ENCODE measurements at places on chromosomes 2 and 18. TPM values are rescaled to one million over a fixed set of nuclear protein-coding genes. Genes with fewer than 3 reads are reported as not detected.

- no peak for DNase-seq
Measured at GRCh38 chr2:158337018-158337417, 119.5 kb downstream of the CCDC148 start.

Gene HES6
- 19.5 TPM for polyA plus RNA-seq

Gene ALMS1
- polyA plus RNA-seq, result 15.6 TPM

Gene TEKT4
- not detected for polyA plus RNA-seq

DNA sequence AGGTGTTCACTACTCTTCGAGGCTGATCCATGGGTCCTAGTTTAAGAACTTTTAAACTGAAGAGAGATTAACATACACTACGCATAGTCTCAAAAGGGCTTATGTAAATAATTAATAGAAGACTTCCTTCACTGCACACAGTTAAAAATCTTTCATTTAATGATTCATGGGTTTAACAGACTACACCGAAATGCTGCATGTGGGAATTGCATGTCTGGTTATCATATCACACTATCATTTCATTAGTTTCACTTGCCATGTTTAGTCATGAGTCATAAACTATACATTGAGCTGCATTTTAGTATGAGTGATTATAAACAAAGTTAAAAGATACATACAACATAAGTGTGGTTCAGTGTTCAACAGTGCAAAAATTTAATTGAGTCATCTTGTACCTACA lies 31.2 kb downstream of the GLS start:
- DNase-seq, result no peak

Gene SH3BP4
- polyA plus RNA-seq, result 17.0 TPM

Gene ACTR1B
- 51.7 TPM for polyA plus RNA-seq

DNA sequence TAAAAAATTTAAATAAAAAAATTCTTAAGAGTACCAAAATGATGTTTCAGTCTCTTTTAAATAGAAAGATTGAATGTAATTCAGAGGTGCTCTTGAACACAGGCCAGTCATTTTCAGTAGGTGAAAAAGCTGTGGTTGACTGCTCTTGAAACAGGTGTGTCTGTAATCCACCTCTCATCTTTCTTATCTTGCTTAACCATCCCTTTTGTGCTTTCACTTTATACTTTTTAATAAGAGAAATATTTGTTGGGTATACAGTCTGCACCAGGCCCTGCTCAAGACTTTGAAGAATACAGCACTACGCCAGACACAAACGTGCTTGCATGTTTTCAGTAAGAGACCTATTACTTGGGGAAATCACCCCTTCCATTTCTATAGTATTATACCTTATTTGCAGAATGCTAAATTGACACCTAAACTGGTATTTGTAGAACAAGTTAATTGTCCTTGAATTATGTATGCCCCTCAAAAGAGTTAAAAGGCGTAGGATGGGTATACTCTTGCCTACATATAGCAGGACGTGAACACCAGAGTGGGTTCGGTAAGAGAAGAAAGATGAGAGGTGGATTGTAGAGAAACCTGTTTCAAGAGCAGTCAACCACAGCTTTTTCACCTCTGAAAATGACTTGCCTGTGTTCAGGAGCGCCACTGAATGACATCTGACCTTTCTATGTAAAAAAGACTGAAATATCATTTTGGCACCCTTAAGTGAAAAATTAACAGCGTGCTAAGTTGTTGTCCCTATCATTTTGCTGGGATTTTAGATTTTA lies 4.0 kb upstream of the RTN4 start:
- DNase-seq, result no peak

DNA sequence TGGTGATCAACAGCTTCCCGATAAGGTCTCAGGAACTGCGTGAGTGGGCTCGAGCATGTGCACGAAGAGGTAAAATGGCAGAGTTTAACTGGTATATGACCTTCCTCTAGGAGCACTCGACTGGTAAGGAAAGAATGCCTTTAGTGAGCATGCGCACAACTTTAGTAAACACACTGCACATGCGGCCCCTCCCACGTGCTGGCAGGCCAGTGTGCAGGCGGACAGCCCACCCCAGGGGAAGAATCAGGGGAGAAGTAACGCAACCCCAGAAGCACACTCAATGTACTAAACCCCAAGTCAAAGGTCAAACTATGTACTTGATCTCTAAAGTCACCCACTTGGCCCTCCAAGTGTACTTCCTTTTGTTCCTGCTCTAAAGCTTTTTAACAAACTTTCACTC lies 28.7 kb upstream of the SLC25A52 start:
- no peak for DNase-seq

DNA sequence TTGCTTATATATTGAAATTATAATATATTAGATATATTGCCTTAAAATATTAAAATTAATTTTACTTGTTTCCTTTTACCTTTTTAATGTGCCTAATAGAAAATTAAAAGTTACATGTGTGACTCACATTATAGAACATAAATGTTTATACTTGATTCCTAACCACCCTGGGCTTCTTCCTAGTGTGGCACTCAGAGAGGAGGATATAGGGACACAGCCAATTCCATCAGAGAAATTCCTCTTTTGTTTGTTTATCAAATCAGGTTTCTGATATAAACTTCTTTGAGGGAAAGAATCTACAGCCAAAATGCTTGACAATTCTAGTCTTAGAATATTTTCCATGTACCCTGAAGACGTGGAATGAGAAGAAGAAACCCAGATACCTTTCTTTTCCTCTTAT lies 348.9 kb upstream of the NRP2 start:
- DNase-seq, result no peak

DNA sequence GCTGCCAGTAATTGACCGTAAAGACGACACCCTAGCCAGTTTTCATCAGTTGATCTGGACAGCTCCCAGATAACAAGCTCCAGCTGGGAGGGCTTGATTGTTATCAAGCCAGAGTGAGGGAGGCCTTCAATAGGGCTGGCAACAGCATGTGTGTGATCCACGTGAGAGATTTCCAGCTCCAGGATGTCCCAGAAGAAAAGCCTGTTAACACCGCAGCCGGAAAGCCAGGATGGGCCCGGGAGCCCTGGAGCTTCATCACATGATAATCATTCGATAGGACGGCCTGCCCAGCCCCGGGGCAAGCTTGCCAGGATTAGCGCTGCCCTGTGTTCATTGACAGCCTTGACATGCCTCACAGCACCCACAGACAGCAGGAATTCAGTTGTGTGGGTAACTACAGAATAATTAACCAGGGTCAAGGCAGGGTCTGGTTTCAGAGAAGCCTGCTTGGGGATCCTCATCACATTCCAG lies 182.5 kb downstream of the C1D start:
- DNase-seq, result no peak

DNA sequence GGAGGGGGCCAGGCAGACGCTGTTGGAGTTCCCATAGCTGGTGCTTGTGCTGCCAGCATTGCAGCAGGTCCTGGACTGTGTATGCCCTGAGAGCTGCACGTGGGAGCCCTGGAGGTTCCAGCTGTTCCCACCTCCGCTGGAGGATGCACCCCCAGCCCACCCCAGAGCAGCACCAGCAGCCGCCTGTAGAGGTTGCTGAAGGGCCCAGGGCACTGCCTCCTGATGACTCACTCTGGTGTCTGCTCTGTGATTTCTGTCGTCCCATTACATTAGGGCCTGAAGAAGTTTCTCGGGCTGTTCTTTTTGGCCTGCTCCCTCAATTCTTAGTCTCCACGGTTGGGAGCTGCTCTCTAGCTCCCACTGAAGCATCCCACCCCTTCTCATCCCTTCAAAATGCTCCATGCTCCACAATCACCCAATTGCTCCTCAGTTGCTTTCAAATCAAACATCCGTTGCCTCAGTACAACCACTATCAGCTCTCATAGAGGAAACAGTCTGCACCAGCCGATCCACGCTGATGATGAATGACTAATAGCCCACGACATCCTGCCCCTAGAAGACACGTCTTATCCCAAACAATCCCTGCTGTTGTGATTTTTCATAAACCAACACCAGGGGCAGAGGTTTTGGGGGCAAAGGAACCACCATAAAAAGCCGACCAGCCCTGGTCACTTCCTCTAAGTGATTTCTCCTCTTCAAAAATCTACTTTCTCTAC lies 65.2 kb upstream of the RNF152 start:
- DNase-seq, result no peak

Gene GRB14
- polyA plus RNA-seq, result 1.3 TPM

Gene ALLC
- not detected for polyA plus RNA-seq

GRCh38 chr2:121408641-121409040 lies 122.0 kb upstream of the RNU4ATAC start:
- DNase-seq, result no peak

Gene PTH2R
- 0.10 TPM for polyA plus RNA-seq

Gene XDH
- not detected for polyA plus RNA-seq

Gene INPP5D
- polyA plus RNA-seq, result 8.3 TPM

- DNase-seq, result no peak
Measured at GRCh38 chr18:9609190-9609589, 5.2 kb downstream of the PPP4R1 start.

Gene CNTNAP5
- polyA plus RNA-seq, result 0.03 TPM

Gene SYT4
- polyA plus RNA-seq, result not detected

DNA sequence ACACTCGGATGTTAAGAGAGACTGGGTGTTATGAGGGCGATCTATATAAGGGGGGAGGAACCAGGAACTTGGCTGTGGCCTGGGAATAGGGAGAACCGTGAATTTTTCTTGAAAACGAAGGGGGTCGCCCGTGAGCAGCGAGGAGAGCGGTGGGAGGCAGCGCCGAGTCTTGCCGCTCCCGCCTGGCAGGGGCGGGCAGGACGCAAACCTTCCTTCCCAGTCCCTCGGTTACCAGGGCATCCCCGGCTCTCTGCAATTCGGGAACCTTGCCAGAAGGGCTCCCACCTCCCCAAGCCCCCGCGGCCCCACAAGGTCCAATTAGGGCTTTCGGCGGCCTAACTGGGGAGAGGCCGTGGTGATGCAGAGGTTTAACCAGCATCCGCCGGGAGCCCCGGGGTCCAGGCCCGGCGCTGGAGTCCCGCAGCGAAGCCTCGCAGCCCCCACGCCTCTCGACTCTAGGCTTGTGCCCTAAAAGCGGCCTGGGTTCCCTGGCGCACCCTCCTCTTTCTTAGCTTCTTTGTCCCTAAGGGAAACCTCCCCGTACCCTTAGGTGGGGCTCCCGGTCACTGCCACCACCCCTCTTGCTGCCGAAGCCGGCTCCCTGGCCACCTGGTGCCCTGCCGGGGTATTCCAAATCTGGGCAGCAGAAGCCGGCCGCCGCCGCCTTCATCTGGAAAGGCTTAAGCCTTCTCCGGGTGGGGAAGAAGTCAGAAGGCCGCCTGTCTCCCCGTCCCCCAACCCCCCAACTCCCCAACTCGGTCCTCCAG lies 680 bp upstream of the FHOD3 start:
- DNase-seq, result peak; percentile 49

Gene TDRD15
- polyA plus RNA-seq, result not detected

DNA sequence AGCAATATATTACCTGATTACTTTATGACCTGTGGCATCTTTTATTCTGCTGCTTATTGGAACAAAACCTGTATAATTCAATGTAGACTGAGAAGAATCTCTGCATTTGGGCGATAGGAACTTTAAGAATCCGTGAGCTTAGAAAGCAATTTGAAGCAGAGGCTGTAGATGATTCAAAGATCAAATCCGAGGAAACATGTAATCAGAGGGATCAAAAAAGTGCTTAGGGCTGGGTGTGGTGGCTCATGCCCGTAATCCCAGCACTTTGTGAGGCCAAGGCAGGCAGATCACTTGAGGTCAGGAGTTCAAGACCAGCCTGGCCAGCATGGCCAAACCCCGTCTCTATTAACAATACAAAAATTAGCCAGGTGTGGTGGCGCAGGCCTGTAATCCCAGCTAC lies 198.4 kb downstream of the MTX2 start:
- DNase-seq, result no peak

- no peak for DNase-seq
Measured at GRCh38 chr2:65232636-65233035, 5.0 kb downstream of the ACTR2 start.

DNA sequence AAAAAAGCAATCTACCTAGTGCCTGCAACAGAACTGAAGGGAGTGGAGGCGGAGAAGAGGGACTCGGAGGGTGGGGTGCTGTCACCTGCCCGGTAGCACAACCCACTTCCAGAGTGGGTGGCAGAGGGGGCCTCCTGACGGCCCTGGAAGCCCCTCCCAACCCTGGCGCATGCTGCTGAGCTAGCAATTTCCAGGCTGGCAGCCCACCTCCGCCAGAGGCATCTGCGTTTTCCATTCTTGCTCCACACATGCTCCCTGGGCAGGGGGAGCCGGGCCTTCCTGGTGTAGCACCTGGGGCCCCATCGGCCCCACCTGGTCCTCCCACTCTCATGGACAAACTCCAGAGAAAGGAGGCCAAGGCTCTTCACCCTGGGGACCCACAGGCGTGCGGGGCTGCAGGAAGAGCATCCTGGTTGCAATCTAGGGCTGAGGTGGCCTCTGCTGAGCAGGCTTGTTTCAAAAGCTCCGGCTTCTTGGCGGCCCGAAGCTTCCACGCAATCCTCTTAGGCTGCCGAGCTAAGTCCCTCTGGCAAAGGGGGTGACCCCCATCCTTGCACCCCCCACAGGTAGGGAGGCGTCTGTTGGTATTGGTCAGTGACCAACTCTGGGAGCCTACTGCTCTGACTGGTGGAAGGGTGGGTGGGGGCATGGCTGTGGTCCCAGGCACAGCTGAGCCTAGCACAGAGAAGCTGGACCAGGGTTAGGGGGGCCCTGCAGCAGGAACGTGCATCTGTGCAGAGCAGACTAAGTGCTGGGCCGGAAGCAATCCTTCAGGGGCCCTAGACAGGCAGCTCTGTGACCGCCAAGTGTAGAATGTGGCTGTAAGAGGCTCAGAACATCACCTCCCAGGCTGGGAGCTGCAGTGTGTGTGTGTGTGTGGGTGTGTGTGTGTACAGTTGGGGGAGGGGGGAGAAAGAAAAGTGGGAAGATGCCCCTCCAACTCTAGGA lies 2.6 kb downstream of the HS6ST1 start:
- DNase-seq, result no peak

Gene PSME4
- 38.3 TPM for polyA plus RNA-seq

DNA sequence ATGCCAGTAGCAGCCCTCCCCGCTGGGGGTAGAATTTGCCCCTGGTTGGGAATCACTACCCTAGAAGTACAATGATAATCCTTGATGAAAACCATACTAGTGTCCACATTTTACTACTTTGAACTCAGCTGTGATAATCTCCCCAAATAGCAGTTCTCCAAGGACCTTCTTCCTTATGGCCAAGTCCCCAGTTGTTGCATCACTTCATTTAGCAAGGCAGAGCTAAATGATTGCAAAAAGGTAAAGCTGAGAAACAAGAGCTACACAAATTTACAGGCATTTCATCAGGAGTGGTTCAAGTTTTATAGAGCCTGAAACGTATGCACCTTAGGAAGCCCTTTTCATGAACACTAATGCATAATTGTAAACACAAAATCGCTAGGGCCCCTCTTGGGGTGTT lies 44.9 kb upstream of the REL start:
- DNase-seq, result no peak

DNA sequence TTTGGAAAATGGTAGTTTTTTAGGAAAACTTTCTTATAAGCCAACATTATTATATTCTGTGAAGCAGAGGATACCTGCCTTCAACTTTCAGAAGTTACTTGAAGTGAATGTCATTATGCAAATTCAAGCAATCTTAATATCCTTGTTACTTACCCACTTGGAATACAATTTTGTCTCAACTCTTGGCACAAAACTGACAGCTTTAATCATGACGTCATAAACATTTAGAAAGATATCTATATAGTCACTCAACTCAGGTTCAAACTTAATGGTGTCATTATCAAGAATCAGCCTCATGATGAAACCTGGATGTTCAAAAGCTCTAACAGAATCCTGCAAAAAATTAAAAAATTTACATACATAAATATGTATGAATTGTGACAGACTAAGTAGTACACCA lies 68.1 kb downstream of the DNAH7 start:
- DNase-seq, result no peak
